ENCODE measurements at places on chromosomes 13 and 19.

DNA sequence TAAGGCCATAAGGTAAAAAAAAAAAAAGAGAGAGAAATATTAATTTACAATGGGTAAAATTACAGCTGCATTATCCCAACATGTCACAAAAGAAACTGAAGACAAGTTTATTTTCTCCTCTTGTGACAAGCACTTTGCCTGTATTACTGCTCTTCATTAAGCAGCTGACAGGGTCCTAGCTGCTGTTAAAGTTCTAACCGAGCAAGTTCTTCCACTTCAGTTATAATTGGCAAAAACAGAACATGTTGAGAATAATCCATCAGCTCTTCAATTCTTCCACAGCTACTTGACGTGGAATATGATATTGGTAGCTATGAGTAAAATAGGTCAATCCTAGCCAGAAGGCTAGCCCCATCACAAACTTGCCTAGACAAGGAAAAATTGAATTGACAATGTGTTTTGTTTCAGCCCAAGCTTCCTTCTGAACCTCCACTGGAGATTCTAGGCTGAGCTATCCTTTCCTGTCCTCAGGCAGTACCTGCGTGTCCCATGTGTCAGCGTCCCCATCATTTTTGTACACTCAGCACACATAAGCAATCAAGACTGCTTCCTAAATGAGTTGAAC, 32.2 kb upstream of the DOCK9 start:
- DNase-seq = no peak

DNA sequence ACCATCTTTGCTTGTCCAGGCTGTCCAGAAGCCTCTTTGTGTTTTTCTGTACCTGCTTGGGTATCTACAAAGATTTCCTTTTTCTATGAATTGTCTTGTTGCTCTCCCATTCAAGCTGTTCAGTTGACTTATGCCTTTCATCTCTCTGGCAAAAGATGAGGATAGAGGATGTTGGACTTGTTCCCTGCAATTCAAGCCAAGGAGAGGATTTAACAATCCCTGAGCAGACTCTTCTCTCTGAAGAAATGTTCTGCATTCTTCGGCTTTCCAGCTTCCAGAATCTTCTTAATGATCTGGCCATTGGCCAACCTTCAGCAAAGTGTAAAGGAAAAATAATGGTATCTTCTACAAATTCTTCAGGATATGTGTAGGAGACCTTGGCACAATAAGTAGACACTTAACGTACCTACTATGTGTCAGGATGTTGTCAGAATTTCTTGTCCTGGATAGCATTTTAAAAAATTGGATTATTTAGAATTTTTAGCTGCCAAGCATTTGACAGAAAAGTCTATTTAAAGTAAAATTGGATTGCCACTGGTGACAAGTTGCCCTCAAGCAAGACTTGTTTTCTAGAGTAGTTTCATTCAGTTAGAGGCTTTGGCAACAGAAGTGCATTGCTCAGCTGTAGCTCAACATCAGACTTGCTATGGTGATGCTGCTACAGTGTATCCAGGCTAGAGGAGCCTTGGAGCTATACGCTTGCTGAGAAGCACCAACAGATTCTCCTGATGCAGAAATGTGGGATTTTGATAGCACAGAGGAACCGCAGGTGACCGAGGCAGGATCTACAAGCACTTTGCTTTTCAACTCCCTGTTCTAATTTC, 455.7 kb downstream of the SUCLA2 start:
- DNase-seq = no peak

- DNase-seq = no peak
Measured at GRCh38 chr19:7522923-7523667, 671 bp downstream of the MCOLN1 start.

DNA sequence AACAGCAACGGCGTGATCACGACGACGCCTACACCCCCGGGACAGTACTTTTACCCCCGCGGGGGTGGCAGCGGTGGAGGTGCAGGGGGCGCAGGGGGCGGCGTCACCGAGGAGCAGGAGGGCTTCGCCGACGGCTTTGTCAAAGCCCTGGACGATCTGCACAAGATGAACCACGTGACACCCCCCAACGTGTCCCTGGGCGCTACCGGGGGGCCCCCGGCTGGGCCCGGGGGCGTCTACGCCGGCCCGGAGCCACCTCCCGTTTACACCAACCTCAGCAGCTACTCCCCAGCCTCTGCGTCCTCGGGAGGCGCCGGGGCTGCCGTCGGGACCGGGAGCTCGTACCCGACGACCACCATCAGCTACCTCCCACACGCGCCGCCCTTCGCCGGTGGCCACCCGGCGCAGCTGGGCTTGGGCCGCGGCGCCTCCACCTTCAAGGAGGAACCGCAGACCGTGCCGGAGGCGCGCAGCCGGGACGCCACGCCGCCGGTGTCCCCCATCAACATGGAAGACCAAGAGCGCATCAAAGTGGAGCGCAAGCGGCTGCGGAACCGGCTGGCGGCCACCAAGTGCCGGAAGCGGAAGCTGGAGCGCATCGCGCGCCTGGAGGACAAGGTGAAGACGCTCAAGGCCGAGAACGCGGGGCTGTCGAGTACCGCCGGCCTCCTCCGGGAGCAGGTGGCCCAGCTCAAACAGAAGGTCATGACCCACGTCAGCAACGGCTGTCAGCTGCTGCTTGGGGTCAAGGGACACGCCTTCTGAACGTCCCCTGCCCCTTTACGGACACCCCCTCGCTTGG, 966 bp downstream of the JUNB start:
- DNase-seq = no peak

DNA sequence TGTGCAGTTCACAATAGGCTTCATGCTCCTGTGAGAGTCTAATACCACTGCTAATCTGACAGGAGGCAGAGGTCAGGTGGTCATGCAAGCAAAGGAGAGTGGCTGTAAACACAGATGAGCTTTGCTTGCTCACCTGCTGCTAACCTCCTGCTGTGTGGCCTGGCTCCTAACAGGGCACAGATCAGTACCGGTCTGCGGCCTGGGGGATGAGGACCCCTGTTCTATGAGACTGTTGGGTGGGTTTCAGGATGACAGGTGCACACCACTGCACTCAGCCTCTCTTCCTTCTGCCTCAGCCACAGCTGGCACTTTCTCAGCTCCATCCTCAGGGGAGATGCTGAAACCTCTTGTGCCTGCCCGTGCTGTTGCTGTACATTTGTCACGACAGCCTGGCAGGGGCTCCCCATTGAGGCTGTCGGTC, 9.7 kb downstream of the CLEC4G start:
- no peak for DNase-seq

GRCh38 chr13:92806215-92806614, 420.4 kb upstream of the GPC6 start:
- DNase-seq = no peak

GRCh38 chr13:74794147-74794546, 659.9 kb upstream of the KLF12 start:
- DNase-seq = no peak

GRCh38 chr13:33394294-33394932, 108.9 kb upstream of the STARD13 start:
- DNase-seq = no peak

DNA sequence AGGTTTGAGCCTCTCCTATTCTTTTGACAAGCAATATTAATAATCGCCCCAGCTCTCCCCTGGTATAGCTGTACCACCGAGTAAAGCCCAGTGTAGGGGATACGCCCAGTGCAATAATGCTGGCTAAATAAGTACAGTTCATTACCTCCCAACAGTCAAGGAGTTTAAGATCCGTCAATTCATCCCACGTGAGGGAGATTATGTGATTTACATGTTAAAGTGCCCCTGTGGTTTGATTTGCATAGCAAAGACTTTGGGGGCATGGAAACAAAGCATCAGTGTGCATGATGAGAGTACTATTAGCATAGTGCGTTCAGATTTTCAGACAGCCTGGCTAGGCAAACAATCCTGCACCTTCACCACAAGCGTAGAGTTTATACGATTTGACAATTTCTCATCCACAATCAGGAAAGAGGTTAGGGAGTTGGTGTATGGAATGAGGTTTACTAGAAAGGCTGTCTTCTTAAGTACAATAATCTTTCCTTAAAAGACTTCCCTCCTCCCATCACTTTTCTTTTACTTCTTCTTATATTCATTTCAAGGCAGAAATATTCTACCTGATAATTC, 754.0 kb downstream of the DIAPH3 start:
- no peak for DNase-seq

GRCh38 chr19:33946535-33947264, 150.0 kb downstream of the KCTD15 start:
- DNase-seq = no peak

DNA sequence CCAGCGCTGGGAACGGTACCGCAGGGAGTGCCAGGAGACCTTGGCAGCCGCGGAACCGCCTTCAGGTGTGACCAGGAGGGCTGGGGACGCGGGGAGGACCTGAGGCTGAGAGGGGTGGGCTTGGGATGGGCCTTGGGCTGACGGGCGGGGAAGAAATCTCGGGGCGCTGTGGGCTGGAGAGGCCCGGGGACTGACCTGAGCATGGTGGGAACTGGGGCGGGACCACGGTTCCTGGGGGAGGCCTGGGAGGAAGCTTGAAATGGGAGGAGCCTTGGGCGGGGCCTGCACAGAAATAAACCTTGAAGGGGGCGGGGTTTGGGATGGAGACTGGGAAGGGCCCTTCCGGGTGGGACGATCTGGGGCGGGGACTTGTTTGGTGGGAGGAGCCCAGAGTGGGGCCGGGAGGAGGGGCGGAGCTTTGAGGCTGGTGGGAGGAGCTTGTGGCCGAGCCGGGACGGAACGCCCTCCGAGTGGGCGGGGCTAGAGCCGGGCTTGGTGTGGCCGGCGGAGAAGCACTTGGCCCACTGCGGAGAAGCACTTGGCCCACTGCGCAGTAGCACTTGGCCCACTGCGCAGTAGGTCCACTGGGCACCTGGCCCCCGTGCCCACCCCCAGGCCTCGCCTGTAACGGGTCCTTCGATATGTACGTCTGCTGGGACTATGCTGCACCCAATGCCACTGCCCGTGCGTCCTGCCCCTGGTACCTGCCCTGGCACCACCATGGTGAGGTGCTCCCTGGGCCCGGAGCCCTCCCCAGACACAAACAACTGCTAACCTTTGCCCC, 2.8 kb downstream of the GIPR start:
- DNase-seq = no peak

DNA sequence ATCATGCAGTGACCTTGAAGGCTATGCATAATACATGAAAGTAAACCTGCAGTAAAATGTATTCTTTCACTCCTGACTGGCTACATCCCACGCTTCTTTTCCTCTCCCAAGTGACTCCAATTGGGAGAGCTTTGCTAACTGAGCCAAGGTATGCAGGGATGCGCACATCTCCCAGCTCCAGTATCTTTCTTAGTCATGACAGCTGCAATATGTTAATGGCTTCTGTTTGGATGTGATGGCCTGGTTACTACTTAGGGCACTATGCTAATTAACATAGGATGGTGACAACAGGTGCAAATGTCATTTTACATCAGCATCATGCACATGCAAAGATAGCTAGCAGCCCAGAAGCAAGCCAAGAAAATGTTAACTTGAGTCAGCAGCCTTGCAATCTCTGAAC, 134.7 kb downstream of the POU4F1 start:
- DNase-seq = no peak

- DNase-seq = no peak
Measured at GRCh38 chr19:18847549-18848463, 16.0 kb downstream of the UPF1 start.

DNA sequence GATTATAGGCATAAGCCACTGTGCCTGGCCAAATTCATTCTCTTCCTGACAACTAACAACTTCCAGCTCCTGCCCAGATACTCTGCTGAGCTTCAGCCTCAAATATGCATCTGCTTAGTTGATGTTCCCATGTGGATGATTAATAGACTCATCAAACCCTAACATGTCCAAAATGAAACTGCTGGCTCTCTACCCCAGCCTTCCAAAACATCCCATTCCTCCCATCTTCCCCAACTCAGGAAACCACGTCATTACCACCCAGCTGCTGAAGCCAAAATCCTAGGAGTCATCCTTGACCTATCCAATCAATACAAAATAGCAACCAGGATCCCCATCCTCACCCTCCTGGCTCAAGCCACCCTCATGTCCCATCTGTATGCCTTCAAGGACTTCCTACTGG, 20.9 kb downstream of the POU2F2 start:
- no peak for DNase-seq

- DNase-seq = no peak
Measured at GRCh38 chr13:84865783-84866221, 933.4 kb downstream of the SLITRK6 start.

DNA sequence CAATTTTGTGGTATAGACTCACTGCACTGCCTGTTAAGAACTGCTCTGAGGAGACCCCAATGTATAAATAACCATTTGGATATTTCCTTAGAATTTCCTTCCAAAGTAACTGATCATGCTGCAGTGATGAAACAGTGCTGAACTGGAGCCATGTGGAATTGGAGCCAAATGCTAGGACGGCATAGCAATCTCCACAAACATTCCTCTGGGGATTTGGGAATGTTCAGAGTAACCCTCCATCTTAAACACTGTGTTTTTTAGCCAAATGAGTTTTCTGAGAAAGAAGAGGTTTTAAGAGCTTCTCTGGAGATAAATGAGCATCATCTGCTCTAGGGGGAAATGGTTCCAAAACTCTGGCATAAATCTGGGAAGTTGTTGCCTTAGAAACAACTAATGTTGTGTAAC, 98.2 kb downstream of the OLFM4 start:
- DNase-seq = no peak

GRCh38 chr13:48547663-48548092, 14.8 kb upstream of the RCBTB2 start:
- no peak for DNase-seq

- no peak for DNase-seq
Measured at GRCh38 chr19:46603195-46603637, 2.1 kb downstream of the CALM3 start.

- DNase-seq = no peak
Measured at GRCh38 chr13:98368019-98368418, 190.9 kb upstream of the RNF113B start.

- DNase-seq = no peak
Measured at GRCh38 chr13:27038323-27038722, 133.3 kb downstream of the USP12 start.

DNA sequence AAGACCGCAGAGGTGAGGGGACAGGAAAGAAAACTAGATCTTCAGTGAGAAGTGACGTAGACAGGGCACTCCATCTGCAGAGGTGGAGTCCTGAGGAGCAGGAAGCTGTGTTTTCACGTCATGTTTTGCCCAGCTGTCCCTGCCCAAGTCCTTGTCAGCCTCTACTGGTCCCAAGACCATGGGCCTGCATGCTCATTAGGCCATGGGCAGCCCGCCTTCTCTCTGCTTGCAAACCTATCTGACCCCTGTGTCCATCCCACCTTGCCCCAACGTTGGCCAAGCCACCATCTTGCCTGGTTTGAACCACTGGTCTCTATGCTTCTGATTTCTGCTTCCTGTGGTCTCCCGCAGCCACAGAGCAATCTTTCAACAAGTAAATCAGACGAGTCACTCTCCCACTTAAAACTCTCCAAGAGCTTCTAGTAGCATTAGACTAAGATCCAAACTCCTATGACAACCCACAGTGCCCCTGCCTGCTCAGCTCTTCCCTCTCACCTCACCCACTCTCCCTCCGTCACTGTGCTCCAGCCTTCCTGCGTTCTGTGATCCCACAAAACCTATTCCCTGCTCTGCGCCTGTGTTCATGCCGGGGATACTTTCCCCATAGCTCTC, 18.6 kb upstream of the CCNE1 start:
- DNase-seq = no peak
